Hematopoietic multipotent progenitor cell treated with erythropoietin and hydrocortisone succinate and interleukin-3 and kit ligand, for 4 days (in vitro differentiated cells): ENCODE measurements at places on chromosomes 12 and 14.
A peak's percentile ranks its signal among the peaks of the same experiment; 100 is the strongest.

DNA sequence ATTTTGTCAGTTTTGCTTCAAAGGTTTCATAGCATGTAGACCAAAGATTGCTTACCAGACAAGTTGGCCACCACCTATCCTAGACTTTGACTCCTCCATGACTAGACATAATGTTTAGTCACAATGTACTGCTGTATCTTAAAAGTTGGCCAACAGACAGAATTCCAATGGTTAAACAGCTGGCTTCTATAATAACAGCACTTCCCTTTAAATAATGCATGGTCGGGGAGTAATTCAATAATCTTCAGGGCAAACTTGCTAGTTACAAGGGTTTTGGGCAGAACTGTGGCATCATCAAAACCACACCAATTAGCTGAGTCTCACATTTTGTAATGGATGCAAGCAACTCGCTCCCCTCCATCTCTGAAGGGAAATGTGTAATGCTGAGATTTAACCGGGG is 56.9 kb downstream of the IGF1 start:
- DNase-seq, result no peak

GRCh38 chr12:52929538-52929937 is 19.4 kb upstream of the KRT18 start:
- DNase-seq, result no peak

DNA sequence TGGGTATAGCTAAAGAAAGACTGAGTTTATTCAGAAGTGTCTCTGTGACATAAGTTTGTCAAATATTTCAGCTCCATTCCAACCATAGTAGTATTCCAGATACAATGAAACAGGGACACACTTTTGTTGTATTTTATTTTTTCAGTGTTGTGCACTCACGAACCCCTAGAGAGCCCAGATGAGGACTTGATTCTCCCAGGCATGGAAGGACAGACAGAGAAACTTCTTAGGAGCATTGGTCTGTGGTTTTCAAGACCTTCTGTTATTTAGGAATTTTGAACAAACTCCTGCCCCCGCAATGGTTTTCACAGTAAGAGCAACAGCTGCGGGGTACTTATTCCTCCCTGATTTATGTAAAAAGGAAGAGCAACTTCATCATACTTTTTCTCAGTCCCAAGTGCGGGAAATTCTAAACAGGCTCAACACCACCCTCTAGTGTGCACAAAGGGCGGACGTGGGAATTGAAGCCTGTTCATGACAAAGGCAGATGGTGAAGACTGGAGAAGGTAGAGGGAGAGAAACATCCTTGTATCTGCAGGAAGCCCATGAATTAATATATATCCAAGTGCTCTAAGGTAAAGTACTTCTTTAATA is 147.6 kb downstream of the PAH start:
- DNase-seq, result peak; percentile 65

DNA sequence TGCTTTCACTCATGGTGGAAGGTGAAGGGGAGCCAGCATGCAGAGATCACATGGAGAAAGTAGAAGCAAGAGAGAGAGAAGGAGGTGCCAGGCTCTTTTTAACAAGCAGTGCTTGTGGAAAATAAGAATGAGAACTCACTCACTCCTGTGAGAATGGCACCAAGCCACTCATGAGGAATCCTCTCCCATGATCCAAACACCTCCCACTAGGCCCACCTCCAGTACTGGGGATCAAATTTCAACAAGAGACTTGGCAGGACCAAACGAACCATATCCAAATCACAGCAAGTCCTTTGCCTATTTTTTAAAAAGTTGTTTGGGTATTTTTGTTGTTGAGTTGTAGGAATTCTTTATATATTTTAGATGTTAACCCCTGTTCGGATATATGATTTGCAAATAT is 245.9 kb upstream of the ARID2 start:
- no peak for DNase-seq

DNA sequence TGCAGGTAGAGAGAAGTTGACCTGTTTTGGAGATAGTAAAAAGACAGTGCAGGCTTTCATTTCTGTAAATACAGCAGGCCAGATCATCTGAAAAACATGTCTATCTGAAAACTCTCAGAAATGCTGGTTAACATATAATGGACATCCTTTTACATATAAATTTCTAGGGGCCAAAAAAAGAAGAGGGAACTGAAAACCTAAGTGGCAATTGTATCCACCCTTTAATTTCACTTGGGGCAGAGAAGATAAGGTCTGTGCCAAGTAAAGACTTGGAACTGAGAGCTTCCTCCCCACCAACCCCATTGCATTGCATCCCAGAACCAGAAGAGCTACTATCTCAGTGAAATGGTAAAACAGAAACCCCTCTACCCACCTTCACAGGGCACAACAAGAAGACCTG is 141.0 kb downstream of the SRGAP1 start:
- DNase-seq, result peak; percentile 2

DNA sequence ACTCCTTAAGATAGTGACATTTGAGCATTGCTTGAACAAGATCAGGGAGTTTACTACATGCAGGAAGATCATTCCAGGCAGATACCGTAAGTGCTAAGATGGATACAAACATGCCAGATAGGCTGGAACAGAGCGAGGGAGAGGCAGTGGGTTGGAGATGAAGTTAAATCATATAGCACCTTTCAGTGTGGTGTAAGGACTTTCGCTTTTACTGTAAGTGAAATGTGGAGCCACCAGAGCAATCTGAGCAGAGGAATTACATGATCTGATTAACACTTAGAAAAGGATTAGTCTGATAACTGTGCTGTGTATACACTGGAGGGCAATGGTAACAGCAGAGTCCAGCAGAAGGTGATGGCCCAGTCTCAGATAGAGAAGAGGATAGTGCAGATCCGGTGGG is 163.0 kb upstream of the SSTR1 start:
- no peak for DNase-seq

DNA sequence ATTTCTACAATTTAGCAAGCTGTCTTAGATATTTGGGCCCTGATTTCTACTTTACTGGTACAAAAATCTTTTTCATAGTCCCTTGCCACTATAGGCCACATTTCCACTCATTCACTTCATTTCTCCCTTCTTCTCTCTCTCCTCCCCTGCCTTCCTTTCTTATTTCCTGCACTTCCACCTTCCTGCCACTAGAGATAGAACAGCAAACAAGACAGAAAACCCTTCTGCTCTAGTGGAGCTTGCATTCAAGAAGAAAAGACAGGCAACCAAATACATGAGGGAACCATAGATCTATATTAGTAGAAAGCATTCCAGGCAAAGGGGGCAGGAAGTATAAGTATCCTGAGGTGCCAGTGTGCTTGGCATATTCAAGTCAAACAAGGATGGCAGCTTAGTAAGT is 623.5 kb downstream of the FLRT2 start:
- DNase-seq, result peak; percentile 11

GRCh38 chr14:101230161-101230850 is 326.8 kb upstream of the RTL1 start:
- no peak for DNase-seq

DNA sequence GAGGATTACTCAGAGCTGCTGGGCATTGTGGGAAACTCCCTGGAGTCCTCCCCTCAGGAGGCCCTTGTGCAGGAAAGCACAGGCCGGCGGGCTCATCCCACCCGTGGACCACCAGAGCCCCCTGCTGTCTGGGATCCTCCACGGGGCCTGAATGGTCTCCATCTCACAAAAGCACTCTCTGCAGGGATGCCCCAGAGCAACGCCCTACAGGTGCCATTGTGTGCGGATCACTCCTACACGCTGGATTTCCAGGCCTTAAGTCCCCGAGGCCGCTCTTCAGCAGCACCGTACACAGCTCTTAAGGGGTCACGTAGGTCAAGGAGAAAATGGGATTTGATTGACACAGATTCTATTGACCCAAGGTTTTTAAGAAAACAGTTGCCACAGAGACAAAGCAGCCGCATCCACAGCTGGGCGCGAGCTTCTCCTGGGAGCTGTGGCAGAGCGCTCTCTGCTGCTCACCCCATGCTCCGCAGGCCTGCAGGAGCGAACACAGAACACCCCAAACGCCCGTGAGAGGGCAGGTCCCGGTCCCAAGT is 36.7 kb upstream of the RIMBP2 start:
- no peak for DNase-seq

DNA sequence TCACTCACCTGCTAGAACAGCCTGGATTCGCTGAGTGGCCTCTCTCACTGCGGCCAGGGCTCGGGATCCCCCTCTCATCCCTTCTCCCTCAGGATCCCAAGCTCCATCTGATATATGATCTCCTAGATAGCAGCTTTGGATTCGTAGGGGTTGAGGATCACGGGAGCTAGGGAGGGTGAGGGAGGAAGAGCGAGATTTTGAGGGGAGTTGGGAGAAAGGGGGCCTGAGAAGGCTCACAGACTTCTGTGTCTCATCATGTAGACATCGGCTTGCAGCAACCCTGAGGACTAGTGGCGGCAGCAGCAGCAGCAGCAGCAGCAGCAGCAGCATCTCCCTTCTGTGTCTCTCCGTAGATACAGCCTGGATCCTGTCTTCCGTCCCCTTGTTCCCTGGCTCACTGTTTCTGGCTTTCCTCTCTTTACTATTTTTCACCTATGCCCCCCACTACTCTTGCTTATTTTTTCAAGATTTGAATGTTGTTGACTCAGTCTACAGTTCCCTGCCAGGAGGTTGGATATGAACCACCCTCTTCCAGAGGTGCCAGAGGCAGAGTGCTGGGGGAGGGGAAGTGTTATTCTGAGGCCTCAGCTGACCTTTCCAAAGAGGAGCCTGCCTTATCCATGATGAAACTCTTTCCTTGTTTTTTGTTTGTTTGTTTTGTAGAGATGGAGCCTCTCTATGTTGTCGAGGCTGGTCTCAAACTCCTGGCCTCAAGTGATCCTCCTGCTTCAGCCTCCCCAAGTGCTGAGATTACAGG is at the start of gene CIROP:
Gene CIROP, minus strand, starts transcription at position 399 of the 757 bp plus-strand sequence. Its CDS starts 69 bp downstream, at position 330.
- DNase-seq, result no peak

GRCh38 chr12:80498059-80498728 is 54.2 kb downstream of the PTPRQ start:
- no peak for DNase-seq

DNA sequence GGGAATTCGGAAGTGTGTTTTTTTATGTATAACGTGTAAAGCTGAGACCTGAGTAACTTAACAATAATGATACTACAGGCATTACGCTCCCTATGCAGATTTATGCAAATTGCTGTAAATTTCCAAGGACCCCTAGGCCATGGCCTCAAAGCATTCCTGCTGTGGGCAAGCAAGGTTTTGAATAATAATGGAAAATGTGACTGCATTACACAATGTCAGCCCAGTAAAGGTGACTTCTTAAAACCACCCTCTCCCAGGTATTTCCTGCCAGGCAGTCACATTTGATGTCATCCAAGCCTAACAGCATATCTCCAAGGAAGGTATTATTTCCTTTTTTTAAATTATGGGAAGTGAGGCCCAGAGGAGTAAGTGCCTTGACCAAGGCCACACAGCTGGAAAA is 621.0 kb downstream of the BCL11B start:
- no peak for DNase-seq

DNA sequence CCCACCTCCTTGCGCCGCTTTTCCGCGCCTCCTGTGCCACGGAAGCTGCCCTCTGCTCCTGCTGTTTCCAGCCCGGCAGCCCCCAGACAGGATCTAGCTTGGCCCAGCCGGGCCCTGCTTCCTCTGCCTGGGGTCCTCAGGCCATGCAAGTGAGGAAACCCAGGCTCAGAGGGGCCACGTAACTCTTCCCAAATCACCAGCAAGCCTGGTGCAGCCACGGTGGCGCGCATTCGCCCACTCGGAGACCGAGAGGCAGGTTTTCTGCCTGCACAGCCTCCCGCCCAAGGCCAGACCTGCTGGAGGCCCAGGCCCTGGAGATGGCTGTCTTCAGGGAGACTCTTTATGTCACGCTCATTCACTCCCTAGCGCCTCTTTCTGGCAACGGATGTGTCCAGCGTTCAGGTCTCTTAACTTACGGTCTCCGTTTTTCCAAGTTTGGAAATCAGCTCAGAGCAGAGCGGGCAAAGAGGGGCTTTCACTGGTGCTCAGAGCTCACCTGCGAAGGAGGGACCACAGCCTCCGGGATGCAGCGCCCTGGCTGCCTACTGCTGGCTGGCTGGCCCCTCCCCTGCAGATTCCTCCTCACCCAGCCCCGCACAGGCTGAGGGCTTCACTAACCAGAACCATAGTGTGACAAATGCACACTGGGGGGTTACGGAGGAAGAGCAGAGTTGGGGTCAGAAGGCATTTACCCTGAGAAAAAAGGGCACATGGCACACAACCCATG is 20.6 kb upstream of the CEP170B start:
- DNase-seq, result no peak

- DNase-seq, result peak; percentile 49
Observed at GRCh38 chr14:104724981-104725771, 1.1 kb downstream of the ADSS1 start.

DNA sequence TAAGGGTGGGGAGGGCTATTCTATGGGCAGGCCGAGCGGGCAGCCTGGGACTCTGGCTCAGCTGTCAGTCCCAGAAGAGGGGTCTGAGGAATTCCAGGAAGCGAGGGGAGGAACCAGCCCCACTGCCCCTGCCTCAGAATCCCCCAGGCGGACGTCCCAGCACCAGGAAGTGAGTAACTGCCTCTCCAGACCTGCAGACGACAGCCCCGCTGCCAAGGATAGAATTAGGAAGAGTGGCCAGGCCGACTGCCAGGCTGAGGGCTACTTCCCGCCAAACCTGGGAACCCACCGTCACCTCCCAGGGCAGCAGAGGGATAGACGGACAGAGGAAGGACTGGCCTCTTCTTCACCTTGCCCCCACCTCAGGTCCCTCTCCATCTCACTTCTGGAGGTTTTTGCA is 6.7 kb upstream of the BDKRB2 start:
- DNase-seq, result no peak

DNA sequence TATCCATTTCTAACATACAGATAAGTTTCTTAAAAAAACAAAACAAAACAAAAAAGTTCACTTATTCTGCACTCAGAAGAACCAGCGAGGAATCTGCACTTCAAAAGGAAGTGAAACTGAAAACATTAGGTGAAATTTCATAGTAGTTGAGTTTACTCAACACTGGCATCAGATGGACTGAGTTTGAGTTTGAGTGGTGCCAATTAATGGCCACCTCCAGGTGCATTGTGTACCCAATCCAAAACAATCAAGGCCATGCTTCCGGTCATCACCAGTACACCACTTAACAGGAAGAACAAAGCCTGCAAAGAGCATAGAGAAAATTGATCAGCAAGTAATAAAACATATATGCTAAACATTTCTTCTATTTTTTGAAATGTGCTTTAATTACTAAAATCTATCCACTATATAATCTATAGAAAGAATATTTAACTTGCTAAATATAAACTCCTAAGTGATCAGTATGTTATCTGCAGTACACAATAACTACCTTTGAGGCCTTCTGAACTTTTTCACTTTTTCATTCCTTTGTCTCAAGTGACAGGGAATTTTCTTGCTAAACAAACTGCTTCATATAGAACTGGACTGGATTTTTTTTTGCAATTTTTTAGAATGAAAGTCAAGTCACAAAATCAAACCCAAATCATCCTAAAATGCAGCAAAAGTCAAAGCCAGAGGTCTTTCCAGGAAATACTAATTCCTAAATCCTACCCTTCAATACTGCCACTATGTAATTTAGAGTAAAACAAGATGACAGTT is 11.5 kb downstream of the SLC38A2 start:
- no peak for DNase-seq

GRCh38 chr12:62468397-62468796 is 1.8 kb downstream of the MON2 start:
- DNase-seq, result peak; percentile 13

- DNase-seq, result peak; percentile 34
Observed at GRCh38 chr14:101878822-101879528, 85.4 kb upstream of the DYNC1H1 start.

- DNase-seq, result no peak
Observed at GRCh38 chr14:102909911-102910310, 12.6 kb upstream of the AMN start.

GRCh38 chr14:104826861-104827176 is 25.9 kb downstream of the ZBTB42 start:
- no peak for DNase-seq
